DMS53 (cell line): ENCODE measurements at places on chromosomes 5 and 9.

DNA sequence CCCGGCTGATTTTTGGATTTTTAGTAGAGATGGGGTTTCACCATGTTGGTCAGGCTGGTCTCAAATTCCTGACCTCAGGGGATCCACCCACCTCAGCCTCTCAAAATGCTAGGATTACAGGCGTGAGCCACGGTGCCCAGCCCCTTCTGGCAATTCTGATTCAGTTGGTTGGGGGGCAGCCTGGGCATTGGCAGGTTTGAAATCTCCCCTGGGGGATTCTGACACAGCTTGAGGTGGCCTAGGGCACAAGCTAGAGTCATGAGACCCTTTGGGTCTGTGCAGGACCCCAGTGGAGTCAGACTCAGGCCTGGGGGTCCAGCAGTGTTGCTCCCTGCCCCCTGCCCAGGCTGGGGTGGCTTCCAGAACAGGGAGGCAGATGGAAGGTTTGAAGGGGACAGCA, 239.8 kb downstream of the PBX3 start:
- DNase-seq: no peak

- DNase-seq: no peak
These were observed 261.2 kb downstream of the SAXO1 start for GRCh38 chr9:18771763-18772162.

DNA sequence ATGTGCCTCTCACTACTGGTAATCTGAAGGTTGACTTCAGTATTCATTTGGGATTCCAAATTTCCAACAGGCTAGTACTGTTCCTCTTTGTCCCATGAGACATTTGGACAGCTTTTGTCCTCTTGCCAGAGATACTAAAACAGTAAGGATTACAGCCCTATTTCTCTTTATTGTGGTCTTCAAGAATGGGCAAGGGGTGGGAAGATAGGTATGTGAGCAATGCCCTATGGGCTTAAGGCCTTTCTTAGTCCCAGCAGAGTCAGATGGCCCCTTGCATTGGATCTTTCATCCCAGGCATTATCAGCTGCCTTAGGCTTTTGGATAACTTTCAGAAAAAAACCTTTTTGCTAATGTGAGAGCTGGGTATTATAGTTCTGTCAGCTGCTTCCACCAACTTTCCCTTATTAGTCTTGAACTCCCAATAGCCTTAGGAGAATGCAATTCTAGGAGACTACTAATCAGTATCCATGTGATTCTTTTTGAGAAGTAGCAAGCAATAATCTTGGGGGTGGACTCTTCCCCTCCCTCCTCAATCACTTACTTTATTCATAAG, 361.1 kb upstream of the NUDT12 start:
- no peak for DNase-seq

DNA sequence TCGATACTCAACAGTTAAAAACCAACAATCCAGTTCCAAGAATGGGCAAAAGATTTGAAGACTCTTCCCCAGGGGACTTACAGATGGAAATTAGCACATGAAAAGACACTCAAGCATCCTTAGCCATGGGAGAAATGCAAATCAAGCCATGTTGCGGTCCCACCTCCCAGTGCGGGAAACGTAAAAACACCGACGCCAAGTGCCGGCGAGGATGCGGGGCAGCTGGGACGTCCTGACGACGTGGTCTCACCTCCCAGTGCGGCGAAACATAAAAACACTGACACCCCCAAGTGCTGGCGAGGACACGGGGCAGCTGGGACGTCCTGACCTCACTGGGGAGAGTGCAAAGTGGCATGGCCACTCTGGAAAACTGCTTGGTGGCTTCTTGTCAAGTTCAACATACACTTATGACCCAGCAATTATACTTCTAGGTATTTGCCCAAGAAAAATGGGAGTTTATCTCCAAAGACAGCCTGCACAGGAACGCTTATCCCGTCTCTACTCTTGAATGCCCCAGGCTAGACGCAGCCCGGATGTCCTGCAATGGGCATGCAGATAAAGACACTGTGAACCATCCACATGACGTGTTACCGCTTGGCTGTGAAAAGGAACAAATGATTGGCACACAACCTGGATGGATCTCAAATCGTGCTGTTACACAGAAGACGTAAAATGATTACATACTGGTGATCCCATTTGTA, 60.1 kb upstream of the UBAC1 start:
- DNase-seq: no peak

GRCh38 chr5:170497311-170498038, 6.3 kb upstream of the KCNIP1 start:
- no peak for DNase-seq

DNA sequence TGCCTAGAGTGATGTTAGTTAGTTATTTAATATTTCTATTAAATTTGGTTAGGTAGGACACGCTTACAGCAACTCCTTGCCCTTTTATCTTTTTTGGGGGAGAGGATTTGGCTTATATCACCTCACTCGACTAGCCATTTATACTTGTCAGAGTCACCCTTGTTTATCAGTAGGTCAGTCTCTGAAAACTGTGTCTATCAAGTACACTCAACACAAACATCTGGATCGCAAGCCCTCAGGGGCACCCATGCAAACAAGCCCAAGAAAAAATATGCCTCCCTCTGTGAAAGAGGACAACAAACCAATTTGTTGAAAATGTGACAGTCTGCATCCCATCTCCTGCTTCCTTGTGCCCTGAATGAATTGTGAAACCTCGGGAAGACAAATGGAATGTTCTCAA, 139.9 kb downstream of the PLCXD3 start:
- no peak for DNase-seq
